H54 (cell line): ENCODE measurements at places on chromosomes 6 and 20.

- no peak for DNase-seq
These were observed 13.4 kb downstream of the FAM110A start for GRCh38 chr20:846894-847278.

DNA sequence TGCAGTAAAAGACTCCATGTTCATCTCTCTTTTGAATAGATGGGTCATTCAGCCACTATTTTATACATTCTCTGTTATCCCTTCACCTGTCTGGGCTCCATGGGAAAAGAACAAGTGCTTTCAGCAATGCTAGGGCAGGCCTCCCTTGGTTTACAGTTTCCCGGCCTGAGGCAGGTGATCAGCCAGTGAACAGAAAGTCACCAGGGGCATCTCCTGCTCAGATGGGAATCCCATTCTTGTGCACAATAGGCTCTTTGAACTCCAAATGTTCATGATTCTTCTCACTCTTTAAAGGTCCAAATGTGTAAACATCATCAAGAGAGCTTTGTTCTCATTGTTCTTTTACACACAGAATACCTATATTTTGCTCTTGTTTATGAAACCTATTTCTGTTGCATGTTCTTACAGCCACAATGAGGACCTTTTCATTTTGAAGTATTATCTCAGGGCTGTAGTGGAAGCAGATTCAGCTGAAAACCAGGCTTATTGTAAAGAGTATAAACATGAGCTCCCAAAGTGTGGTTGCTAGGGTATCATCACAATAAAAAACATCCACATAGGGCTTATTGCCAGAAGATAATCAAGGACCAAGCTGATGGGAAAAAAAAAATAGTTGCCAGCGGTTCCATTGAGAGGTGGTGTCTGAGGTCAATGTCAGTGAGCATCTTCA, 267.1 kb upstream of the SGK1 start:
- no peak for DNase-seq

DNA sequence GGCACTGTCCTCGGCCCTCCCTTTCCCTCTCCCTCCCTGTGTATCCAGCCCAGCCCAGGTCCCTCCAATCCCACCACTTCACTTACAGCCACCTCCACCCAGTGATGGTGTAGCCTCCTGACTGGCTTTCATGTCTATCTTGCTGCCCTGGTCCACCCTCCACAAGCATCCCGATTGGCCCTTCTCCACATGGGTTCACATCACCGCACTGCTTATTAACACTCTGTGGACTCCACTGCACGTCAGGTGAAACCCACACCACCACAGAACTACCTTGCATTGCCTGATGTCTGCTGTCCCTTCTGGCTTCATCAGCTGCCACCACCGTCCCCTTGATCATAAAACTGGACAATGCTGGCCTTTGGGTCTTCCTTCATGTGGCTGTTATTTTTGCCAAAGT, 220.4 kb upstream of the ARID1B start:
- DNase-seq, result no peak

GRCh38 chr6:6650839-6651238, 62.3 kb downstream of the LY86 start:
- no peak for DNase-seq

- no peak for DNase-seq
These were observed 94.2 kb upstream of the MYL9 start for GRCh38 chr20:36447101-36447500.

GRCh38 chr20:60091861-60092260, 133.6 kb downstream of the CDH26 start:
- DNase-seq, result no peak

- DNase-seq, result no peak
These were observed 126.9 kb downstream of the MRPL14 start for GRCh38 chr6:44000164-44000842.

DNA sequence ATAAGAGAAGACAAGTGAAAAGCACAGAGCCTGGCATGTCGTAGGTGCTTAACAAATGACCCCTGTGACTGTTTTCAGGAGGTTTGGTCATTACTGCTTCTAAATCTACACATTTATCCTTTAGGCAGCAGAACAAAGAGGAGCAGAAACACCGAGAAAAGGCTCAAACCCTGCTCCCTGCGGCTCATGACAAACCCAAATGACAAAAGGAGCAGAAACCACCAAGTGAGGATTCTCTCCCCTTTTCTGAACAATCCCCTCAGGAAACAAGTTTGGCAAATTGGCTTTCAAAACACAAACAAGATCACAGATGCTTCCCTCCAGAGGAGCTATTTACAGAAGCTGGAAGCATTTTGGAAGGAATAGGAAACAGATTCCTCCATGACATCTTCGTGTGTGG, 15.8 kb upstream of the SIRPG start:
- DNase-seq, result no peak

DNA sequence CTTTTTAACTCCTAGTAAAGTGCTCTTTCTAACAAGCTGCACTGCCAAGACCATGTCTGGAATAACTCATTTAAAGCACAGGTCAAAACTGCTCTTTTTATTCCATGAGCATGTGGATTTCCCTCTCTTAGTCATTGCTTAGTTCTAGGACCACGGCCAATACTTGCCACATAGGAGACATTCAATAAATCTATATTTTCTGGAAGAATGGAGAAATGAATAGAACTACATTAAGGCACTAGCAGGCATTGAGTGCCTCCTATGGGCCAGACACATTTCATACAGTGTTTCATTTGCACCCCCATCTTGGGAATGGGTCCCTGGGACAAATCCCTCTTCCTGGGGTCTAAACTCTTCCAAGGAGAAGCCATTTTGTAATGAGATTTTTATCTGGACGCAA, 552.8 kb upstream of the CITED2 start:
- DNase-seq, result no peak

DNA sequence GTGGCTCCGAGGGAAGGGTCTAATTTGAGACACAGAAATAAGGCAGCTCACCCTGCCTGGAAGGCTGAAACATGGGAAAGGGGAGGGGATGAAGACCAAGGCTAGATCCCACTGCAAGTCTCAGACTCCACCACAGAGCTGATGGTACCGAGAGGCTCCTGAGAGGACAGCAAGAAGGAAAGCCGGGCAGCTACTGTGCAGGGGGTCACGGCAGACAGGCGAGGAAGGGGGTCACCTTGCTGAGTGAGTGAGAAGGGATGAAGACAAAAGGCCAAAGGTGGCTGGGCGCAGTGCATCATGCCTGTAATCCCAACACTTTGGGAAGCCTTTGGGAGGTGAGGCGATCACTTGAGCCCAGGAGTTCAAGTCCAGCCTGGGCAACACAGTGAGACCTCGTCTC, 100.7 kb downstream of the ATP9A start:
- DNase-seq, result no peak

DNA sequence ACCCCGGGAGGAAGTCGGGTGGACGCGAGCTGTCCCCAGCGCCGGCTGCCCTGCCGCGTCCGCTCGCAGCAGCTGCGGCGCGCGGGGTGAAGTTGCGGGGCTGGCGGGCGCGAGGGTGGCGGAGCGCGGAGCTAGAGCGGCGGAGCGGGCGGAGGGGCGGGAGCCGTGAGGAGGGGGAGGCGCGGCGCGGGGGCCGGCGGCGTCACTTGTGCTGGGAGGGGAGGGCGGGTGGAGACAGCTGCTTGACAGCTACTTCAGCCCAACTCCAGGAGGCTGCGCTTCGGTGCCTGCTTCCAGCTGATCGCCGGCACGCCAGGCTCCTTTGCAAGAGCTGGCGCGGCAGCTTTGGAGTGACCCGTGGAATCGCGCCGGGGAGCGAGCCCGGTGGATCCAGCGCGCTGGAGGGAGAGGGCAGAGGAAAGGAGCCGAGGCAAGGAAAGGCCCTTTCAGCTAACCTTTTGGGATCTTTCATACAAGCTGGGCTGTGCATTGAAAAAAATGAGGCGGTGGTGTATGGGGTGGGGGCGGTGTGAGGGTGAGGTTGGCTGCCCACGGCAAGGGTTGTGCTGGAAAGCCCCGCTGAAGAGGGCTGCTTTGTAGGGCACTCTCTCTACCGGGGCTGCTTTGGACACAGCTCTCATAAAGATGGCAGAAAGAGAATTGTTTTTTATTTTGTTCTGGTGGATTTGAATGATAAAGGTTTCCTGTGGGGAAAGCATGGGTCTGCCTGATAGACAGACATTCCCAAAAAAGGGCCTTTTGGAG, 24.6 kb downstream of the RIPOR2 start:
- no peak for DNase-seq

DNA sequence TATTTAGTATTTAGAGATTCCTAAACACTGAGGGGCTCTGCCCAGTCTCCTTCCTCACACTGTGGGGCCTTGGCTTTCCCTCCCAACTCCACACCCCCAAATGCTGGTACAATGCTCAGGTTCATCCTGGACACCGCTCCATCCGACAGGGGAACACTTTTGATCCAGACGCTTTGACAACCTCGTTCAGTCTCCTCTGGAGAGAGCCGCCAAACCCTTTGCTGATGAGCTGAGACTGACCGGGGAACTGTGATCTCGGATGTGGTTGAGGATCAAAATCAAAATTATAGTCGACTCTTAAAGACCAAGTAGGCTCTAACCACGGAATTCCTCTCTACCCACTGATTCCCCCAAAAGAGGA, 38.8 kb upstream of the HLA-E start:
- no peak for DNase-seq

GRCh38 chr6:34384321-34385153, 7.9 kb downstream of the NUDT3 start:
- DNase-seq, result no peak

GRCh38 chr6:37696220-37696840, 1.4 kb downstream of the MDGA1 start:
- DNase-seq, result no peak

- no peak for DNase-seq
These were observed 20.1 kb downstream of the RNF24 start for GRCh38 chr20:3995067-3995748.

- DNase-seq, result no peak
These were observed 43.6 kb upstream of the FAM50B start for GRCh38 chr6:3805448-3806123.

- DNase-seq, result no peak
These were observed 67.4 kb upstream of the ARHGAP18 start for GRCh38 chr6:129777371-129777770.

- DNase-seq, result no peak
These were observed 720.9 kb downstream of the GRIK2 start for GRCh38 chr6:102114402-102114801.

- peak; percentile 26 for DNase-seq
These were observed 71.0 kb upstream of the SLC22A16 start for GRCh38 chr6:110547266-110547964.

DNA sequence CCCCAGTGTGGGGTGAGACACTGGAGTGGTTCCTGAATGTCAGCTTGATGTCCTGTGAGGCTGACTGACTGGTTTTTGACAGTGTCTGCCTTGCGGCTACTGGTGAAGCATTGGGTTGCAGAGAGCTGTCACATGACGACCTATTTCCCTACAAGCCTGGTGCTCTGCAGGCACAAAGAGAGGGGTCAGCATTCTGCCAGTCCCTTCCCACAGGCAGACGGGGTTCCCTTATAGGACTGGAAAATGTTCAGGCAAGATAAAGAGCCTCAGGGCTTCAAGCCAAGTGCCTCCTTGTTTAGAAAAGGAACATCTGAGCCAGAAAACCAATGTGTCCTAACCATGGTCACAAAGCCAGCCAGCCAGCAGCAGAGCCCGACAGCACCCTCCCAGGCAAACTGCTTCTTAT, 11.0 kb downstream of the LY86 start:
- DNase-seq, result no peak

DNA sequence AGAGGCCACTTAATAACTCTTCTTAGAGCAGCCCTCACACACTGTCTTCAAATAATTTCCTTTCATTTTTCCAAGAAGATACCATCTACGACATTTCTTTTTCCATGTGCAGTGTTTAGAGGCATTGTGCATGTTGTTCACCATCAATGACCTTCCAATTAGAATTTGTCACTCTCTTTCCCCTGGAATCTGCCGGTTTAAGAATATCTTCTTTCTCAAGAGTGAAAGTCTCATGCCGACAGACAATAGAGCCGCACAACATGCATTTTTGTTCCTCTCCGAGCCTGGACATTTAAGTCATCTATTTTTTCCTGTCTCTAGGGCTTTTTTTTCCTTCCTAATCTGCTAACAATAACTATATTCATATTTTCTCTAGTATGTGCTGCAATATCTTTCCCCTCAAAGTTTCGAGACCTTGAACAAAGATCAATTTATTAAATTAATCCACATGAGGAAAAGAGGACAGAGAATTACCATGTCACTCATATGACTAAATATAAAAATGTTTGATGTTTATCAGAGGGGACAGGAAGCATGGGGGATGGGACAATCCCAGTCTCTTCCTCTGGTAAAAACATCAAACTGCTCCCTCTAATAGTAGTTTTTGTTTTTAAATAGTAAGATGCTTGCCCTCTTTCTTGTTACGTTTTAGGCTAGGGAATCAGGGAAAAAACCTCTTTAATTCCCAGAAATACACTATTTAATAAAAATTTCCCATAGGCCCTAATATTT, 893.4 kb downstream of the C6orf118 start:
- no peak for DNase-seq

GRCh38 chr20:59412875-59413284, 112.5 kb downstream of the EDN3 start:
- no peak for DNase-seq

- DNase-seq, result no peak
These were observed 15.0 kb upstream of the RSPO3 start for GRCh38 chr6:127103482-127103881.

DNA sequence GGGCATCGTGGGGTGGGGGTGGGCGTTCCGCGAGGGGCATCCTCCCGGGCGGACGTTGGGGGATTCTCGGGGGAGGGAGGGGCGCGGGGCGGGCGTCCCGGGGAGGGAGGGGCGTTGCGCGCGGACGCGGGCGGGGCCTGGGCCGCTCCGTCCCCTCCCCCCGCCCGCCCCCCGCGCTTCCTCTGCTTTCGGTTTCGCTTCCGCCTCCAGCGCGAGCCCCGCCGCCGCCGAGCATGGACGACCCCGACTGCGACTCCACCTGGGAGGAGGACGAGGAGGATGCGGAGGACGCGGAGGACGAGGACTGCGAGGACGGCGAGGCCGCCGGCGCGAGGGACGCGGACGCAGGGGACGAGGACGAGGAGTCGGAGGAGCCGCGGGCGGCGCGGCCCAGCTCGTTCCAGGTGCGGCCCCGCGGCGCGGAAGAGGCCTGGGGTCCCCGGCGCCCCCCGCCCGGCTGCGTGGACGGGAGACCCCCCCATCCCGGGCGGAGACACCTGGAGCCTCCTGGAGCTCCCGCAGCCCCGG, at the start of gene OGFR:
OGFR (plus strand) TSS at position 209 of the 528 bp plus-strand sequence; CDS start at position 234, 25 bp downstream.
- DNase-seq, result no peak

GRCh38 chr20:11993886-11994461, 76.3 kb downstream of the BTBD3 start:
- DNase-seq, result no peak

DNA sequence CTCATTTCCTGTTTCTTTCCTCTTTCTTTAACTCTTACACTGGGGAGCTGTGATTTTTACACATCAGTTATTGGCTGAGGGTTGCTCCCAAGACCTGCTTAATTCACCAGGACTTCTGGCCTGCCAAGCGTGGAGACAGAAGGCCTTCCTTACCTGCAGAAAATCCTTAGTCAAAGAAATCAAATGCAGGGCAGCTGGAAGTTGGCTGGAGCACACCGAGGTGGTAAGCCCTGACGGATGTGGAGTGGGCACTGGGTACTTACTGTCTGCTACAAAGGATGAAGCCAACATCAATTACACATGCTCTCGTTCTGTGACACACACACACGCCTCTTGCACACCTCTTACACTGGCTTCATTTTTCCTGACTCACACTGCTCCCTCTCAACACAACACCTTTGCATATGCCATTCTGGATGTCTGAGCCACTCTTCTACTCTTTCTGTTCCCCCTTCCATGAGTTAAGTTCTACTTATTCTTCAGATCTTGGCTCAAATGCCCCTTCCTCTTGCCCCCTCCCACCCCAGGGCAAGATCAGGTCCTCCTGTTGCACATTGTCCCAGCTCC, 61.6 kb downstream of the TTI1 start:
- DNase-seq, result no peak
